ENCODE measurements at places on chromosomes 13 and 19.

GRCh38 chr13:37094099-37094498 lies 11.4 kb downstream of the CSNK1A1L start:
- DNase-seq: no peak

- no peak for DNase-seq
Measured at GRCh38 chr13:18714889-18715288, 466.7 kb downstream of the TUBA3C start.

DNA sequence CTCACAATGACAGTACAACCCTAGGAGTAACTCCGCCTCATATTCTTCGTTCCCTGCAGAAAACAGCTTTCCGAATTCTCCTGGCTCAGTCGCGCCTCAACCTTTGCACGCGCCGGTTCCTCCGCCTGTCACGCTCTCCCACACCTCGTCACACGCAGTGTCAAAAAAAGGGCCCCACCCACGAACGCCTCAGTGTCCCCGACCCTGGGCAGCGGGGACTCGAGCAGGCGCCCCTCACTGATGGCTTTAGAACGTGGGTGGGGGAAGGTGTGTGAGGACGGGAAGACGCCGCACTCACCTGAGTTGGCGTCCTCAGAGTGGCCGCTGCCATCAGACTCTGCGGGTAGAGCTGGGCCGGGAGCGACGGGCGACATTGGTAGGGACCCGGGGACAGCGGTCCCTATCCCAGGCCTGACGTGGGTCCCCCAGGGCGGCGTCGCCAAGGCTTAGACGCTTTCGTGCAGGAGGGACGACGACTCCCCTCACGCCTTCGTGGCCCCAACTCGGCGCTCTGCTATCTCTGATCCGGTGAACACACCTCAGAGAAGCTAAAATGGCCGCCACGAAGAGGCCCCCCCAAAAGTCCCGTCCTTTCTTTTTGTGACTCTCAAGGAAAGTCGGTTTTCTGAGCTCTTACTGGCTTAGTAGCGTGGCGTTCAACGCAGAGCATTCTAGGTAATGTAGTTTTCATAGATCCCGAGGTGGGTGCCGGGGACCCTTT lies at the start of gene ZNF154:
TSS of gene ZNF154 (minus strand) at position 564 of the 721 bp plus-strand sequence. CDS start at position 331, 233 bp downstream.
- no peak for DNase-seq

DNA sequence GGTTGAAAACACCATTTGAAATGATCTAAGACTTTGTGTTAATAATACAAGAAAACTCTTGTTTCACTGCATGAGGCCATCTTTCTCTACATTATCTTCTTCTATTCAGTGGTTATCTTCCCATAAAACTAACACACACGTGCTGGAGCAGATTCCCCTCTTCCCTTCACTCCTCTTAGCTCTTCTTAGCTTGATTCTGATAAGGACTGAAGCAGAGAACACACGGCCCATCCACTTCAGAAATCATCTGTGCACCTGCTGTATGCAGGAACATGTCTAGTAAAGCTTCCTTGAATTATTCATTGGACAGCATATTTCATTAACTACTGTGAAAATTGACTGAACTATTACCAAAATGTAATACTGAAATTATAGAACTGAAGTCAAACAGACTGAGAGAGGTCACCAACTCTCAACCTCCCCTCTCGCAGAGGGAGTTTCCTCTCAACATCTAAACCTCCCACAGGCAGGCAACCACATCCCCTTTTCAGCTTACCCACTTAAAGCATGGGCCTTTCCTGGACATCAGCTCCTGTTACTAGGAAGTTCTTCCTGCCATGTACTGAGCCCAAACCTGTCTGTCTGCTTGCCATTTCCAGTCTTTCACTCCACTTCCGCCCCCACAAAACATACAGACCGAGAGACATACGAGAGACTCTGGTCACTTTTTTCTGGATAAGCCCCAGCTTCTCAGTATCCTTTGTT lies 113.9 kb downstream of the CRYL1 start:
- DNase-seq: peak; percentile 12

DNA sequence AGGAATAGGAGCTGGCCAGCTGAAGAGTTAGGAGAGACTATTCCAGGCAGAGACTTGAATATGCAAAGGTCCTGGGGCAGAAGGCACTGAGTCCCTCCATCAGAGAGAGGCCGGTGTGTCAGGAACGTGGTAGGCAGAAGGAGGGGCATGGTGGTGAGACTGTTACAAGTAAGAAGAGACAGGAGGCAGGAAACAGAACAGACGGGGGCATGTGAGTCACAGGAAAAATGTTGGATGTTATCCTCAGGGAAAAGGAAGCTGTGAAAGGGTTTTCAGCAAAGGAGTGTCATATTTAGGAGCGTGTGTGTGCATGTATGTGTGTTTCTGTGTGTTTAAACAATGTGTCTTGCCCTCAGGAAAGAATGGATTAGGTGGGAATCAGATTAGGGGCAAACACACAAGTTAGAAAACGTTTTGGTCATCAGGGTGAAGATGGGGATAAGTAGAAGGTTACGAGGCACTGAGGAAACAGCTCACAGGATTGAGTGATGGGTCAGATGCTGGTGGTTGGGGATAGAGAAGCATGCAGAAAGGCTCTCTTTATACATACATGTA lies 1.1 kb downstream of the EDDM13 start:
- DNase-seq: no peak

GRCh38 chr19:10766671-10767201 lies 48.9 kb downstream of the DNM2 start:
- DNase-seq: no peak
